CD4-positive, CD25-positive, alpha-beta regulatory T cell (primary cell): ENCODE measurements at places on chromosomes 6 and 20. TPM values are rescaled to one million over a fixed set of nuclear protein-coding genes. Genes with fewer than 3 reads are reported as not detected.

DNA sequence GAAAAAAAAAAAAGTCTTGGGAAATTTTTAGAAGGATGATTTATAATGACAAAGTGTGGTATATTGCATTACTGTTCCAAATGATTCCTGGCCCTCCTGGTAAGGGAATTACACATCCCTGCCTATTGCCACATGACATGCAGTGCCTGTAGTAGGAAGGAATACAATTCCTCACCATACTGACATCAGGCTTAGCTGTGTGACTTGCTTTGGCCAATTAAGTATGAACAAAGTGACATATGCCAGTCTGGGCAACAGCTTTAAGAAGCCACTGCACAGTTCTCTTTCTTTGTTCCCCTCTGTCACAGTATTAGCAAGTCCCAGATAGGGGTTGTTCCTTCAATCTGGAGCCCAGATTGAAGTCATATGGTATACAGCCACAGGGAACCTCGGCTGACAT, 100.5 kb downstream of the KIF13A start:
- DNase-seq: no peak

- DNase-seq: no peak
Observed at GRCh38 chr6:33410711-33411631, at the start of gene PHF1. Gene PHF1 (plus strand): TSS chr6:33411014. CDS start chr6:33412264, 1,250 bp downstream.

DNA sequence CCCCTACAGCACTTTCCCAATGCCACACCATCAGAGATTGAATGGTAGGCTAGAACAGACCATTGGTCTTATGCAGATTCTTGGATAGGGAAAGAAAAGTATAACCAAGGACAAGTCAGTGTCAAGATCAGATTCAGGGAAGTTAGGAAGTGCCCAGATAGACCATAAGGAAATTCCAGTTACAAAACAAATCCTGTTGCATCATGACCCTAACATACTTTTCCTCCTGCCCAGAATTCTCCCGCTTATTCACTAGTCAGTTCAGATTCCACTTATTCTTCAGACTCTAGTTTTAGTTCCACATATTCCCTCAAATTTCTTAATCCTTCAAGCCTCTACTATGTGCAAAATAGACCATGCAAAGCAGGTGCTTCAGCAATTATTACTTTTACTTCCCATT, 20.7 kb downstream of the METTL24 start:
- no peak for DNase-seq

- no peak for DNase-seq
Observed at GRCh38 chr6:35948725-35949124, 27.8 kb upstream of the SRPK1 start.

GRCh38 chr6:25706314-25707014, 48.1 kb upstream of the SLC17A4 start:
- no peak for DNase-seq

DNA sequence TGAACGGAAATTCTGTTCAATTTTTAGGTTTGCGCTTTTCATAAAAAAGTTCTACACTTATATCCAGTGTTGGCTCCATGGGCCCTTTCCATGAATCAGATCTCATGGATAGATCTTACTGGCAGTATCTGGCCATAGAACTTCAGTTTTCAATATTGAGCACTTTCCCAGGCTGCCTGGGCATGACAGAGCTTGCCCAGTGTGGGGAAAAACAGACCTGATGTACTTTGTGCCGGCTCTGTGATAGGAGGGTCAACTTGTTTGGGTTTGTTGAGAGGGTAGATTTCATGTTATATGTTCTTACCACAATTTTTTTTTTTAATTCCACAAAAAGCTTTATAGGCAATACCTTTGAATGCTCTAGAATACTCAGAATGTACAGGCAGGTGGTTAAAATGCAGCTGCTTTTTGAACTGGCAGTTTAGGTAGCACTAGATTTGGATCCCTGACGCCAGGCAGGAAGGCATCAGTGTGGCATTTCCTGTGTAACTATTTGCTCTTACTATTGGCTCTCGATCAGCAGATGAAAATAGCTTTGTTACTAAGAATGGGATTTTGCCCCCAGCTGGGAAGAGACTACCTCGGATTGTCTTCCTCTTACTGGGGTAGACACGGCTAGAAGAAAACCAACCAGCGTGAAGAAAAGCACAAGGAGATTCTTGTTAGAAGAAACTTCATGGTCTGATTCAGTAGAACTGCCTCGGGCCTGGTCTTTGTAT, 404.9 kb upstream of the SOX4 start:
- DNase-seq: peak; percentile 38

The PRDM1 gene
- 327 TPM for total RNA-seq

The GPR63 gene
- total RNA-seq: 0.10 TPM
